ENCODE measurements at places on chromosomes 4 and X.
A peak's percentile ranks its signal among the peaks of the same experiment; 100 is the strongest.

DNA sequence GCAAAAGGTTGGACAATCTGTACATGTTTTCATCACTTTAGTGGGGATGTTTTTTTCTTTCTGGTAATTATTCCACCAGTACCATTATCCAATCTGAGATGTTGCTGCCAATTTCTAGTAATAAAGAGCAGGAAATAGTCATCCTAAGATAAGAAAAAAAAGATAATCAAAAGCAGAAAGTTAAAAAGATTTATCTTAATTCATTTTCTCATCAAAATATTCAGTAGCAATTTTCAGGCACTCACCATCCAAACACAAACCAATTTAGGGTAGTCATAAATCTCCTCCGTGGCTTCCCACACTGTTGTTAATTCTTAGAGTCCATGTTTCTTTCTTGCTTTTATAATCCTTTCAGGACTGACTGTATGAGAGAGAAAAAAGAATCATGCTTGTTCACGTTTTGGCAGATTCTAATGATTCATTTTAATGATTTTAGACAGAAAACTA, 263.7 kb upstream of the UGT8 start:
- DNase-seq = no peak

DNA sequence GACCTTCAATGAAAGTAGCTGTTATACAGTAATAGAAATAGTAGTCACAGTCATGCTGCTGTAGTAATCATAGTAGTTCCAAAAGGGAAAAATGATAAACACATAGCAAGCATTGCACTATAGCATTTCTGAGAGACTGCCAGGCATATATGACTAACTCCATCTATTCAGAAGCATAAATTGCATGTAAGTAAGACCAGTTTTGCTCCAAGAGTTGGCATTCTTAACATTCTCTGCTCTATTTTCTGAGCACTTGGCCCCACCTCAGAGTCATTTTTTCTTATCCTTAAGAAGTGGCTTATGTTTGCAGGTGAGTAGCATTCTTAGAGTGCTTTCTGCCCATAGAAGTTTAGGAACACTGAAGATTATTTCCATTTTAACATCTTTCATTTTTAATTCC, 490.3 kb upstream of the TECRL start:
- peak; percentile 22 for DNase-seq

GRCh38 chrX:8647176-8647575, 84.8 kb downstream of the ANOS1 start:
- DNase-seq = no peak

- DNase-seq = no peak
These were observed 20.8 kb downstream of the GAK start for GRCh38 chr4:911221-911751.

DNA sequence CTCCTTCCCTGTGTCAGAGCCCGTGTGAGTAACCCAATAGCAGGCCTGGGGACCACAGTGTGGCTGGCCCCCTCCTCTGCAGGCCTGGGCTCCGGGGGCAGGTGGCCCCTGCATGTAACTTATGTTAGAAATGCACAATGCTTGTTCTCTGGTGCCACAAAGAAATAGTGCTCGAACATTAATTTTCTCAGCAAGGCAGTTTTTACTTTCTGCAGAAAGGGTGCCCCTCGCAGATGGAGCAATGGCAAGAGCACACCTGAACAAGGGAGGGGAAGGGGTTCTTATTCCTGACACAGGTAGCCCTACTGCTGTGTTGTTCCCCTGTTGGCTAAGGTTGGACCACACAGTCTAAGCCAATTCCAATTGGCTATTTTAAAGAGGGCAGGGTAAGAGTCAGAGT, 17.1 kb downstream of the TACC3 start:
- no peak for DNase-seq

DNA sequence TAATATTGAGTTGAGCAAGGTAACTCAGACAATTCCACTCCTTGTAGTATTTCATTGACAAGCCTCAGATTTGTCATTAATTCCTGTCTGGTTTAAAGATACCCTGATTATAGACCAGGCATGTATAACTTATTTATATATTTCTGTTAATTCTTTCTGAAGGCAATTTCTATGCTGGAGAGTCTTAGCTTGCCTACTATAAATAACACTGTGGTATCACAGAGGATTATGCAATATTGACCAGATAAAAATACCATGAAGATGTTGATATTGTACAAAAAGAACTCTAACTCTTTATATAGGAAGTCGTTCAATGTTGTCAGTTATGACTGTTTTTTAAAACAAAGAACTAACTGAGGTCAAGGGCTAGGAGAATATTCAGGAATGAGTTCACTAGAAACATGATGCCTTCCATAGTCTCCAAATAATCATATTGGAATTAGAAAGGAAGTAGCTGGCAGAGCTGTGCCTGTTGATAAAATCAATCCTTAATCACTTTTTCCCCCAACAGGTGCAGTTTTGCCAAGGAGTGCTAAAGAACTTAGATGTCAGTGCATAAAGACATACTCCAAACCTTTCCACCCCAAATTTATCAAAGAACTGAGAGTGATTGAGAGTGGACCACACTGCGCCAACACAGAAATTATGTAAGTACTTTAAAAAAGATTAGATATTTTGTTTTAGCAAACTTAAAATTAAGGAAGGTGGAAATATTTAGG, 821 bp downstream of the CXCL8 start:
- DNase-seq = no peak

- no peak for DNase-seq
These were observed 31.7 kb upstream of the METAP1 start for GRCh38 chr4:98963538-98964433.

DNA sequence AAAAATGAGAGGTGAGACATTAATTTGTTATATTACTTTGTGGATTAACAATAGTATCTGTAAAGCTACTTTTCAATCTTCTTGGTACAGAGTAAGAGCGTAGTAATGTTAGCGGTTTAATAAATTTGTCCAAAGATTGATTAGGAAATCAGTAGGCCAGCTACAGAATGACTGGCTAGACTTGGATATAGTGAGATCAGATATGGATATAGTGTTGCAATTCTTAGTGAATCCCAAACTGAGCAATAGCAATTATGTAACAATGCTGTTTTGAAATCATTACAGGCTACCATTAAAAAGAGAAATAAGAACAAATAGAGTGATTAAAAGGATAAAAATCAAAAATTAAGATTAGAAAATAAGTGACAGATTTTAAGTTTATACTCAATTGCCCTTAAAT, 847 bp upstream of the UGT2A2 start:
- no peak for DNase-seq

DNA sequence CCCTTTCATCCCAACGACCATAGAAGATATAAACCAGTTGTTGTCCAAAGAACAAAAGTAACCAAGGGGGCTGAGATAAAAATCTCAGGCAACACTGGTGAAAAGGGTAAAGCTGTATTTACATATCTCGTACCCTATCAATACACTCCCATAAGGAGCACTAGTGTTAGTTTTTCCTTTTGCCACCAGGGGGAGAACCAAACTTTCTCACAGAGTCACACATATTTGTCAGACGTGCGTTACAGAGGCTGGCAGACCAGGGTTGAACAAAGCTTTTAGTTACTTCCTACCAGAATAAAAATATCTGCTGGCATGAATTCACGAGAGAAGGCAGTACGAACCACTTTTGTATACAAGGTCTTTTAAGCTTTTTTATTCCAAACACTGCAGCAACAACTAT, 88.3 kb downstream of the AMELX start:
- peak; percentile 68 for DNase-seq

GRCh38 chrX:100647739-100648138, 3.7 kb downstream of the SRPX2 start:
- no peak for DNase-seq
